Osteocyte (in vitro differentiated cells): ENCODE measurements at places on chromosomes 1 and 21. TPM values are rescaled to one million over a fixed set of nuclear protein-coding genes. Genes with fewer than 3 reads are reported as not detected.
A peak's percentile ranks its signal among the peaks of the same experiment; 100 is the strongest.

TNNI3K gene
- not detected in 2 replicates for total RNA-seq

GRCh38 chr21:18840239-18840638 lies 436.7 kb upstream of the TMPRSS15 start:
- peaks cover 2% of the 10 kb centered on the region for H3K36me3 ChIP-seq
- no peak overlapping the region for H3K27ac ChIP-seq
- no peak overlapping the region for H3K4me3 ChIP-seq
- H3K27me3 ChIP-seq, result no peaks in the 10 kb centered on the region
- DNase-seq, result no peak

GRCh38 chr1:156419854-156420204 lies 50.8 kb downstream of the RHBG start:
- peaks cover 96% of the 10 kb centered on the region for H3K27me3 ChIP-seq
- H3K27ac ChIP-seq, result no peak overlapping the region
- H3K4me1 ChIP-seq, result peaks cover 16% of the 10 kb centered on the region
- H3K4me3 ChIP-seq, result no peak overlapping the region
- H3K36me3 ChIP-seq, result no peaks in the 10 kb centered on the region

DNA sequence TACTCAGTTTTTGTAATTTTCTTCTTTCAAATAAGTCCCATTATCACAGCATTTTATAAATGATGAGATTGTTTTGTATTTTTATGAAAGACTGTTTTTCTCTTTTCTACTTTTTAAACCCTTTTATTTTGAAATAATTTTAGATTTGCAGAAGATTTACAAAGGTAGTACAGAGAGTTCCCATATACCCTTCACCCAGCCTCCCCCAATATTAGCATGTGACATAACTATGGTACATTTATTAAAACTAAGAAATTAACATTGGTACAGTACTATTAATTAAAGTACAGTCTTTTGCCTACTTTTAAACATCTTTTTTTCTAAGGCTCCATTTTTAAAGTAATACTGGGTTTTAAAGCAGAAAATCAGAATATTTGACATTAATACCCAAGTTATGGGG lies 35.6 kb upstream of the LAMC2 start:
- H3K27ac ChIP-seq, result no peak overlapping the region
- H3K27me3 ChIP-seq, result no peaks in the 10 kb centered on the region
- no peak for DNase-seq
- no peak overlapping the region for H3K4me3 ChIP-seq
- peaks cover 16% of the 10 kb centered on the region for H3K4me1 ChIP-seq
- no peaks in the 10 kb centered on the region for H3K36me3 ChIP-seq

GRCh38 chr1:198361237-198361767 lies 179.2 kb downstream of the ATP6V1G3 start:
- H3K27me3 ChIP-seq, result no peaks in the 10 kb centered on the region
- no peak overlapping the region for H3K4me3 ChIP-seq
- DNase-seq, result no peak
- no peaks in the 10 kb centered on the region for H3K36me3 ChIP-seq

DNA sequence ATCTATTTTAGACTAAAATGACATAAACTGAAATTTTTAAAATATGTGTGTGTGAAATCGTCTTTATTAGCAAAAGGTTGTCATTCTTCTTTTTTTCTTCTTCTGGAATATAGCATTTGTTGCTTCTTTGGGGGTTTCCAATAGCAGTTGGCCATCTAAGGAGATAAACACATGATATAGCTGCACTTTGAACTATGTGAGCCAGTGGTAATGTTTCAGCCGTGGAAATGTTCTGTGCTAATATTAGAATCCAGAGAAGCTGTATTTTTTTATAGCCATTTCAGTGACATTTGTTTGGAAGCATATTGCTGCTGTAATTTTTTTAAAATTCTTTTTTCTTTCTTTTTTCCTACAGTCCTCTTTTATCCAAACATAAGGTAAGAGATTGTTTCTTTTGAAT lies 75.1 kb downstream of the CNST start:
- peaks cover 10% of the 10 kb centered on the region for H3K4me1 ChIP-seq
- peak overlapping the region; percentile 2 for H3K27ac ChIP-seq
- no peaks in the 10 kb centered on the region for H3K27me3 ChIP-seq
- H3K4me3 ChIP-seq, result no peak overlapping the region
- H3K36me3 ChIP-seq, result peaks cover 21% of the 10 kb centered on the region
- no peak for DNase-seq

DNA sequence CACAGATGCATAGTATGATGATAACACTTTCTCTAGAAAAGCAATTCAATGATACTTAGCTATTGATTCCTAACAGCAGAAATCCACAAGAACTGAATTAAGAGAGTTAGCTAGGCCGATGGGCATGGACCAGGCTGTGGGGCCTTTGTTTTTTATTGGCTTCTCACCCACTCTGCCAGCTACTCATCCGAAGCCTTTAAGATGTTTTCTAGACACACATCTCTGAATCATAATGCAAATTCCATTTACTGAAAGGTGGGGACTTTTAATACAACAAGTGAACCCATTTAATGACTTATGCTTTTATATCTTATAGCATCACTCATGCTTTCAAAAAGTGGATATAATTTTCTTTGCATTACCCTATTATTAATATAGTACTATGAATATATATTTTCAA lies 170.2 kb downstream of the RUNX1 start:
- H3K4me1 ChIP-seq, result peaks cover 79% of the 10 kb centered on the region
- H3K27ac ChIP-seq, result no peak overlapping the region
- H3K4me3 ChIP-seq, result no peak overlapping the region
- no peak for DNase-seq

DNA sequence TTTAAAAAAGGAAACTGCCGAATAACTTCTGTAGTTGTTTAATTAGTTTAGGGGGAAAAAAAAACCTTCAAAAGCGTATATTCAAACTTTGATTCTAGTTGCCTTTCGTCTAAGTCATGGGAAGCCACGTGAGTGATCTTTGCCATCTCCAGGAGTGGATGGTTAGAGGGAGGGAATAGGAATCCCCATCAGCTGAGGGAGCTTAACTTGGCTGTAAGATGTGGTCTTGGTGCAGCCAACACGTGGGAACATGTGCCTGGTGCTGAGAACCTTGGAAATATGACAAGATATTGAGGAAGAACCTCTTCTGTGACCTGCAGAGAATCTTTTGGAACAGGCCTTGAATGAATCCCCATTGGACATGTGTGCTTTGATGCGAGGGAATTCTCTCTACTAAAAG lies 1.7 kb downstream of the BACE2 start:
- DNase-seq, result no peak
- no peaks in the 10 kb centered on the region for H3K27me3 ChIP-seq
- H3K36me3 ChIP-seq, result peaks cover 3% of the 10 kb centered on the region
- no peak overlapping the region for H3K27ac ChIP-seq

GRCh38 chr1:63886340-63886739 lies 112.5 kb downstream of the ROR1 start:
- no peak overlapping the region for H3K4me3 ChIP-seq
- DNase-seq, result no peak
- no peaks in the 10 kb centered on the region for H3K27me3 ChIP-seq
- H3K36me3 ChIP-seq, result no peaks in the 10 kb centered on the region

OPTC gene
- not detected in 2 replicates for total RNA-seq

RCAN1 gene
- 61.5 and 68.5 TPM in 2 replicates for total RNA-seq

OR2T29 gene
- not detected in 2 replicates for total RNA-seq

- no peak overlapping the region for H3K27ac ChIP-seq
- H3K4me1 ChIP-seq, result peaks cover under 1% of the 10 kb centered on the region
- H3K27me3 ChIP-seq, result peaks cover 11% of the 10 kb centered on the region
- no peak for DNase-seq
- H3K36me3 ChIP-seq, result no peaks in the 10 kb centered on the region
Observed at GRCh38 chr1:187047298-187047697, 218.5 kb downstream of the PLA2G4A start.

DNA sequence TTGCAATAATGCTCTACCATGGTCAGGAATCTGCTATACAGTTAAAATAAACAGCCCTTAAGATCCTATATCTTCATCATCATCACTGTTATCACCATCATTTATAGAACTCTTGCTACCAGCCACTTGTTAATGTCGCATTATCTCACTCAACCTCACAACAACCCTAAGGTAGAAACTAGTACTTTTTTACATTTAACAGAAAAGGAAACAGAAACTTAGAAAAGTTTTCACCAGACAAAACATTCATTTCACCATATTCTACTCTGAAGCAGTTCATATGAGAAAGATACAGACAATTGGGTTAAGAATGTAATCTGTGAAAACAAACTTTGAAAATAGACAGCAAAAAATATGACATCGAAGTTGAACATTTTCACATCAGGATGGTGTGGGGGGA lies 262.6 kb downstream of the ATG4C start:
- no peak overlapping the region for H3K27ac ChIP-seq
- DNase-seq, result no peak
- peaks cover 24% of the 10 kb centered on the region for H3K27me3 ChIP-seq
- no peaks in the 10 kb centered on the region for H3K4me1 ChIP-seq
- no peaks in the 10 kb centered on the region for H3K36me3 ChIP-seq

DNA sequence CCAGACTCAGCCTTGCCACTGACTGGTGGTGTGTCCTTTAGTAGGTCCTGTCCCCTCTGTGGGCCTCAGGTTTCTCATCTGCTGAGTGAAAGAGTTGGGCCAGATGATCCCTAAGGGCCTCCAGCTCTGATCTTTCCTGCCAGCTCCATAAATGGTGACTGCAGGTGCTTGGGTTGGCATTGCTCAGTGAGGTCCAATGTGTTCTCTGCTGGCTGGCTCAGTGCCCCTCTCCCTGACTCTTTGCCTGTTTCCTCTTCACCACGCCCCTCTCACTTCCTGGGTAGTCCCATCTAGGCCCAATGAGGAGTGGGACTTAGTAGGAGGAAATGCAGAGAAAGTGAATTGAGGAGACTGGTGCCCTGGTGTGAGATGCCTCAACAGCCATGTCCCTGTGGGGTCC lies 36.6 kb downstream of the UBE2T start:
- H3K27ac ChIP-seq, result no peak overlapping the region
- no peak for DNase-seq
- no peaks in the 10 kb centered on the region for H3K36me3 ChIP-seq

DNA sequence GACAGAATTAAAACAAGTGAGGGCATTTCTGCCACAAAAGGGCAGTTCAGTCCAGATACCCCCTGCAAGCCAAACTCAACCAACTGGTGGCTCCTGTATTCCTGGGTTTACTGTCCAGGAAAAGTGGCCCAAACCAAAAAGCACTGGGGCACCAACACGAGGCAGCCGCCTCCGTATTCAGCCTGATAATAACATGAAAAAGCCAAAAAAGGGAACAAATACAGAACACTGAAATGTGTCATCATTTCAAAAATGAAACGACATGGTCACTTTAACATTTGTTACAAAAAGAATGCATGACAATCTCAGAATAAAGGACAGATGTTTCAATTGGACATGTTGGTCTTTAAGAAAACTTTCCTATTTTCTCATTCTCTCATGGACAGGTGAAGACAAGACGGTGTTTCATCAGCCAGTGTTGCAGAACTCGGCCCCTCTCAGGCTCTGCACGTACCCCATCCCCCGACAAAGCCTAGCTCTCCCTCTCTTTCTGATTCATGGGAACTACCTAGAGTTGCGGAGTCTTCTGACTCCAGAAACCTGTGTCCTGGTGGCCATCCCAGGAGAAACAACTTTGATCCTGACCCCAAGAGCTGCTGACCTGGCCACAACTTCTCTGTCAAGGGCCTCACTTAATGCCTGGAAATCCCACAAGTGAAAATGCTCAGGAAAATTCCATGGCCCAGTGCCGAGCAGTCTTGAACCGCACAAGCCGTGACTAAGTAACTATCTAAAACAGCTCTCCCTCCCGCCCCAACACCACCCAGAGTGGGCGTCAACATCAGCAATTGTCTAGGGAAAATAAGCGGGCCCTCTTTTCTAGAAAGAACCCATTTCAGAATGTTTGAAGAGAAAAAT lies 27.1 kb downstream of the ZBTB17 start:
- no peak for DNase-seq
- H3K36me3 ChIP-seq, result peaks cover 15% of the 10 kb centered on the region
- H3K27ac ChIP-seq, result peak overlapping the region; percentile 97
- peak overlapping the region; percentile 24 for H3K4me3 ChIP-seq

GRCh38 chr1:176178316-176178715 lies 28.8 kb downstream of the COP1 start:
- peaks cover 16% of the 10 kb centered on the region for H3K36me3 ChIP-seq
- H3K27me3 ChIP-seq, result no peaks in the 10 kb centered on the region
- H3K4me3 ChIP-seq, result no peak overlapping the region
- no peak for DNase-seq

HFM1 gene
- total RNA-seq, result 0.29 and 0.35 TPM in 2 replicates

DNA sequence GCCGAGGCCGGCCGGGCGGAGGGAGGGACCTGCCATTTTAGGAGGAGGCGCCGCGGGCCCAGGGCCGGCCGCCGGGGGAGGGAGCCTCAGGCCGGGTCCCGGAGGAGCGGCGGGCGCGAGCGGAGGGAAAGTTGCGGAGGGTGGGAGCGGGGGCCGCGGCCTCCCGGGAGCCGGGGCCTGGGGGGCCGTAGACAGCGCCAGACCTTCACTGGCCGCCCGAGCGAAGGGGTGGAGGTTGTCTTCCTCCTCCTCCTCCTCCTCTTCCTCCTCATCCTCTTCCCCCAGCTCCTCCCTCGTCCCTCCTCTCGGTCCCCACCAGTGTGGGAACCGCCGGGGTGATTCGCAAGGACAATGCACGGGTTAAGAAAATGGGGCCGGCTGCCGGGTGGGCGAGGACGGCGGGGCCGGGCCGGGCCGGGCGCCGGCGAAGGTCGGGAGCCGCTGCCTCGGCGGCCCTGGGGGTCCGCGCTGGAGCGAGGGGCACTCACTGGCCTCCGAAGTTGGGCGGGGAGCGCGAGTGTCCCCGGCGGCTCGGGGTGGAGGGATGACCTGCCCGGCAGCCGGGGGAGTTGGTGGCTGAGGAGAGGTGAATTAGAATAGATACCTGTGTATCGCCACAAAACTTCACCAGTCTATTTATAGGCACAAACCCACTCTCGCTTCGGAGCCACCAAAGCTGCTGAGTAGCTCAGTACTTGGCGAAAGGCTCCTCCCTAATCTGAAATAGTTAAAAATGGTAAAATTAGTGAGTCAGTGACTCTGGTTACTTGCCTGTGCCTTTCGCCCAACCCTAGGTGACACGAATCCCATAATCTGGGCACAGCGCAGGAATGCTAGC lies 1.3 kb downstream of the DYRK1A start:
- H3K27me3 ChIP-seq, result no peaks in the 10 kb centered on the region
- peak overlapping the region; percentile 92 for H3K27ac ChIP-seq
- peak overlapping the region; percentile 81 for H3K4me3 ChIP-seq

GRCh38 chr1:39204441-39205081 lies at the start of gene MACF1:
TSS of gene MACF1 (plus strand) at chr1:39204695. CDS start at chr1:39205023, 328 bp downstream.
- peak within 1 kb of the TSS; percentile 98 for H3K27ac ChIP-seq
- H3K4me1 ChIP-seq, result peaks cover 47% of the 10 kb centered on the region
- H3K36me3 ChIP-seq, result peaks cover 3% of the 10 kb centered on the region
- DNase-seq, result no peak
- H3K27me3 ChIP-seq, result no peaks in the 10 kb centered on the region

RRAGC gene
- total RNA-seq, result 54.3 and 63.4 TPM in 2 replicates

GJB4 gene
- total RNA-seq, result not detected in 2 replicates

DNA sequence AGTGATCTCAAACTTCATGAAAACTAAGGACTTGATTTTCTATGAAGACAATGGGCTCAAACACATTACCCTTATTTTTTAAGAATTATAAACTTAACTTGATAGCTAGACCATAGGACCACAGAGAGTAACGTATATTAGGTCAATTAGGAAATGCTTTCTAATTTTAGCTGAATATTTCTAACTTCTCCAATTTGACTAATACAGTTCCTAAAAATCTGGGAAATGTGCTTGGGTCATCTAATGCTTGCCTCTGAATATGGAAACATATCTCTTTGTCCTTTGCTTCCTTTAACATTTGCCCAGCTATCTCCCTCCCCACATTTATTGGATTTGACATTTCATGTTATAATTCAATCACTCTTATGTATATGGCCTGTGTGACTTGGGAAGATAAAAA lies 141.4 kb downstream of the LHX8 start:
- no peak overlapping the region for H3K27ac ChIP-seq
- peaks cover 3% of the 10 kb centered on the region for H3K27me3 ChIP-seq
- H3K36me3 ChIP-seq, result no peaks in the 10 kb centered on the region
- no peaks in the 10 kb centered on the region for H3K4me1 ChIP-seq
